Activated naive CD4-positive, alpha-beta T cell treated with anti-CD3 and anti-CD28 coated beads, Interleukin-2, amount 50 U/mL, for 16 hours (primary cell): ENCODE measurements at places on chromosomes 4 and X.

GRCh38 chr4:15551740-15552446 is 82.2 kb downstream of the CC2D2A start:
- no peak for DNase-seq

DNA sequence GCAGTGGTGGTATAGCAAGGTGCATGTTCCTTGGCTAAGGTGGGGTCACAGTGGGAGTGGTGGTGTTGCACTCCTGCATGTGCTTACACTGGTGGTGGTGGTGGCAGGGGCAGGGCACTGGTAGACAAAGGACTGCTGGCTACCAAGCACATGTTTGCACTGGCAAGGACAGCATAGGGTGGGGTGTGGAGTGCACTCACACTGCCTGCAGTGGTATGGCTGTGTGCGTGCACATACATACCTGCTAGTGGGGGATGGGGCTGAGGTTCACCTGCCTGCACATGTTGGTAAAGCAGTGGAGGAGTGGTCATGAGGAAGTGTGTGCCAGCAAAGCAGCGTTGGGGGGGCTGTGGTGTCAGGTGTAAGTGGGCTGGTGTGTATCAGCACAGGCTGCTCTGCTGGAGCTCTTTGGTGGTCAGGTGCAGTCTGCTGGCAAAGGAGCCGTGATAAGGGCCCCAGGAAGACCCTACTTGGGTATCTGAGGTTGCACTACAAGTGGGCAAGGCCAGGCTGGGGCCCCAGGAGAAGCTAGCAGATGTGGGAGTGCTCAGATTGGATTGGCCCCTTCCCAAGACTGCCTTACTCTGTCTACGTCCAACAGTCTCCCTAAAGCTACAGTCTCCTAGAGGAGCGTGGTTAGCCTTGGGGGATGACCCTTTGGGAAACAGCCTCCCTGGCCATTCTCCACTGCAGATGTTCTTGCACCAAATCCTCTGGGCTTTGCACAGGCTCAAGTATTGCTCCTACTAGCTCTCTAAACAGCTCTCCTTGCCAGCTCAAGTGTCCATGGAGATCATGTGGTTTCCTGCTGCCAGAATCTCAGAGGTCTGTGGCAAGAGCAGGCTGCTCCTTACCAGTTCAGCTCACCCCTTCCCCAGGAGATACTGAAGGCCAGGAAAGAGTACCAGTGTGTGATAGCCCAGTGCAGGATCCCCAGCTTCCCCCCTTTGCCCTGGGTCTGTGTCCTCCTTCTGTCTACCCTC is 486.3 kb upstream of the PABPC4L start:
- no peak for DNase-seq

DNA sequence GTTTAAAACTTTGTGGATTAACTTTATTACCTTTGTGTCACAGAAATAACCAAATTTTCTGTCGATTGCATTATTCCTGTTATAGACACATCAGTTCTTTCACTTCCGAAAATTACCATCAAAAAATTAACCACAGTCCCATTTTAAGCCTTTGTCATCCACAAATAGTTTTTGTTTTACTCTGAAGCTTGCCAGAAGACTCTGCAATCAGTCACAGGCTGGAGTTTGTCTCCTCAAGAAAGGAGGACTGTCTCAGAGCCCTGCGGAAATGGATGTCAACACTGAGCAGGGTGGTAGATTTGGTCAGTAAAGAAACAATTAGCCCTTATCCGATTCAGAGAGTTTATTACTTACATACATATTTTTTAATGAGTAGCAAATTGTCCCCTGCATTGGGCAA is 20.1 kb upstream of the TCEAL4 start:
- DNase-seq = no peak

DNA sequence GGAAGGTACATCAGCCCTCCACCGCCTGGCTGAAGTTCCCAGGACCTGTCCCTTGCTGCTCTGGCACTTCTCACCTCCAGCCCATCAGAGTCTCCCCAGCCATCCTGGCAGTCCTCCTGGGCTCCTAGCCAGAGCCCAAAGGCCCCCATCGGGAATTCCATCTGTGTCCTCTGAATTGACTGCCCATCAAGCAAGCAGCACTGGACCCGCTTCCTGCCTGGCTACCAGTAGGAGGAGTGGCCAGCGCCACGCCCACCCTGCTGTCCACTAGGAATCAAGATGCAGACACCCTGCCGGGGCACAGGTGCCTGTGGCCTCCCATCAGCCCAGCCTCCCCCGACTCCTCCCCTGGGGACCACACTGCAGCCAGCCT is 47.2 kb downstream of the C4orf50 start:
- no peak for DNase-seq

DNA sequence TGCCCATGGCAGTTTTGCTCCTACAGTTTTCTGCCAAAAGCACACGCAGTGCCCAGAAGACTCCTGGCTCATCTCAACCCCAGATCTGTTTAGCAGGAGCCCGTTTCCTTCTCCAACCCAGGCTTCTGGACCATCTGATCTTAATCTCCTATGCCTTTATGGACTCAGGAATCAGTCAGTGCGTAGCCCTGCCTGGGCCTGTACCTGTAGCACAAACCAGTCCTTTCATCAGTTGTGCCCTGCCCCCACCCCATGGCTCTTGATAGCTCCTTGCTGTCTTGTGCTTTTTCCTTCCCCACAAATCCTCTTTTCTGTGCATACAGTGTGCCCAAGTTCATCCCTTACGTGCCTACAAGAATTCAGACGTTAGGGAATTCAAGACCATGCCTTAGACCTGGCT is 1.5 kb downstream of the ZNF718 start:
- DNase-seq = no peak

- DNase-seq = no peak
Observed at GRCh38 chrX:111837197-111837596, 38.8 kb upstream of the TRPC5OS start.

DNA sequence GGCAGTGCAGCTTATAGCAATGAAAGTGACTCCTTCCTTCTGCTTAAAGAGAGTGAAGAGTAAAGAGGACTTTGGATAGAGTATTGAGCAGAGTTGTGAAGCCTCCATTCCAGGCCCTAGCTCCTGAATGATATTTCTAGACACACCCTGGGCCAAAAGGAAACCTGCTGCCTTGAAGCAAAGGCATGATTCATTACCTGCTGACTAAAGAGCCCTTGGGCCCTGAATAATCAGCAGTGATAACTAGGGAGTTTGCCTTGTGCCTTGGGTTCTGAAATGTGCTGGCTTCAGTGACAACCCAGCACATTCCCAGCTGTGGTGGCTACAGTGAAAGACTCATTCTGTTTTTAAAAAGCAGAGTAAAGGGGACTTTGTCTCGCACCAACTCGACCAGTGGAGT is 49.2 kb downstream of the STPG2 start:
- DNase-seq = no peak

DNA sequence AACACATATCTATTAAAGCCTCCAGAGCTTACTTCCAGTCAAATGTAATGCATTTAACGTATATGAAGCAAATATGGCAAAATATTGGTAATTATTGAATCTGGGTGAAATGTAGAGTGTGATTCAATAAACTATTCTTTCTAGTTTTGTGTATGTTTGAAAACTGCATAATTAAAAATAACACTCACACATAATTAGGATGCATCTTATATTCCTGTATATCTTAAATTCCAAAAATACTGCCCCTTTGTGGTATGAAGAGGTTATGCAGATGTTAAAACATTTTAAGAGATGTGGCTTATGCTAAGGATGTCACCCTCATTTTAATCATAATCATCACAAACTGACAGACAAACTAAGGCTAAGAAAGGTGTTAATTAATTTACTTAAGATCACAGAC is 182.9 kb downstream of the COX18 start:
- no peak for DNase-seq

DNA sequence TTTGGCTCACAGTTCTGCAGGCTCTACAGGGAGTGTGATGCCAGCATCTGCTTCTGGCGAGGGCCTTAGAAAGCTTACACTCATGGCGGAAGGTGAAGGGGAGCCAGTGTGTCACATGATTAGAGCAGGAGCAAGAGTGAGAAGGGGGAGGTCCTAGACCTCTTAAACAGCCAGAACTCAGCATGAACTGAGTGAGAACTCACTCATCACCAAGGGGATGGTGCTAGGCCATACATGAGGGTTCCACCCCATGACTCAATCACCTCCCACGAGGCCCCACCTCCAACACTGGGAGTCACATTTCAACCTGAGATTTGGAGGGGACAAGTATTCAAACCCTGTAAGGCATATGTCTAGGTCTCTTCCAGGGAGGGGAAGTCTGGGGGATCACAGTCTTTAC is 33.4 kb downstream of the SPRY1 start:
- DNase-seq = peak; percentile 35
